Esophagus squamous epithelium (tissue), 5 donors: ENCODE measurements at places on chromosomes 4 and X.

- DNase-seq, result no peak
These were observed 199.5 kb downstream of the GASK1B start for GRCh38 chr4:157973297-157973696.

GRCh38 chrX:76220856-76221255 is 48.0 kb downstream of the PBDC1 start:
- DNase-seq, result no peak

GRCh38 chr4:106695501-106696262 is 327.1 kb upstream of the GIMD1 start:
- no peak for DNase-seq

DNA sequence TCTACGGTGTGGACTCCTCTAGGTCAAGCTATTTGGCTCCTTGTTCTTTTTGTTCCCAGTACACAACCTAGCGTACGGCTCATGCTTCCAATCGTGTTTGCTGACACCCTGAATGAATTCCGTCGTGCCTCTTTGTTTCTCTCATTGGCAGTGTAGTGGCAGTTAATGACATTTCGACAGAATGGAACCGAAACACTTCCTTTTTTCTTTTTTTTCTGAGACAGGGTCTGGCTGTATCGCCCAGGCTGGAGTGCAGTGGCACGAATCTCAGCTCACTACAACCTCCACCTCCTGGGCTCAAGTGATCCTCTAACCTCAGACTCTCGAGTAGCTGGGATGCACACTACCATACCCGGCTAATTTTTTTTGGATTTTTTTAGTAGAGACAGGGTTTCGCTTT is 113.3 kb upstream of the ATP6AP2 start:
- DNase-seq, result no peak

DNA sequence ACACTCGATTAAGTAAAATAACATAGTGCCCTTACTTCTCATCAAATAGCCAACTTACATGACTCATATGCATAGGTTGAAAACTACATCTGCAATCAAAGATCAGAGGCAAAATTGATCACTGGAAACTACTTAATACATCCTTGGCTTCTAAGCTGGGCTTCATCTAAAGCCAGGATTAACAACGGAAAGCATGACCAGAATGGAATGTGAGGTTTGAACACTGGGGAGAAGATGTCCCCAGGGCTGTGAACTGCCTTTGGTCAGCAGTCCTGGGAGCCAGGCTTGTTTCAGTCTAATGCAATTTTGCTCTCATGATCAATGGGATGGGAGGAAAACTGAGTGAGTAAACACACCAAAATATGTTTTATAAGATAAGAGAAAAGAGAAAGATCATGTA is 192.5 kb upstream of the TTC29 start:
- DNase-seq, result no peak

- no peak for DNase-seq
These were observed 30.8 kb upstream of the AFAP1 start for GRCh38 chr4:7970361-7970946.

- no peak for DNase-seq
These were observed 396.8 kb downstream of the TRAM1L1 start for GRCh38 chr4:116688536-116688935.

GRCh38 chr4:26330186-26330787 is 9.5 kb downstream of the RBPJ start:
- DNase-seq, result no peak

DNA sequence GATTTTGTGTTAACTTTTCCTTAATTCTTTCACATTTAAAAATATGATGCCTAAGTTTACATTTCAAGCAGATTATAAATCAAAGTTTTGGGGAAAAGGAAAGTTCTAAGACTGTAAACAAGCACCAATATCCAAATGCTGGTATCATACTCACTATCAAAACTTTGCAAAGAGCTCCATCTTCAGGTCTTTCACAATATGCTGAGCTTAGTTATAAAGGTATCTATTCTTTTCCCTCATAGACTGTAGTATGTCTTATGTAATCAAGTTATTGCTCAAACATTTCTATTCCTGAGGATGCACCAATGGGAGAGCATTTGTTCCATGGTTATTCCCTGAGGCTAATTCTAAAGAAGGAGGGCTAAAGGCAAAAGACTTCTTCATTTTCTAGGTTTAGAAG is 207.9 kb upstream of the FAM241A start:
- DNase-seq, result no peak

DNA sequence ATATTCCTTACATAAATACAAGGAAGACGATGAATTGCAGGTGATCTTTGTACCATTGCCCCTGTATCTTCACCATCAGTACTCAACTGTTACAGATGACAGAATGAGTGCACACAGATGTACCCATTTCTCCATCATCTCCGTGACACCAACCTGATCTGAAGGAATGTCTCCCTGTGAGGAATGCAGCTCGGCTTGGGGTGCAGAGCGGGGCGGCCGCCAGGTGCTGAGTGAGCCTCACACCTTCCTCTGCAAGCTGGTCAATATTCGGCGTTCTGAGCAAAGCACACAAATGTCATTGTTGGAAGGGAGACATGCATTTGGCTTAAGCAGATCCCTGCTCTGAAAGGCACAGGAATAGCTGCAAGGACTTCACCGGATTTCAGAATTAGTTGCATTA is 7.4 kb downstream of the ARSD start:
- DNase-seq, result no peak

DNA sequence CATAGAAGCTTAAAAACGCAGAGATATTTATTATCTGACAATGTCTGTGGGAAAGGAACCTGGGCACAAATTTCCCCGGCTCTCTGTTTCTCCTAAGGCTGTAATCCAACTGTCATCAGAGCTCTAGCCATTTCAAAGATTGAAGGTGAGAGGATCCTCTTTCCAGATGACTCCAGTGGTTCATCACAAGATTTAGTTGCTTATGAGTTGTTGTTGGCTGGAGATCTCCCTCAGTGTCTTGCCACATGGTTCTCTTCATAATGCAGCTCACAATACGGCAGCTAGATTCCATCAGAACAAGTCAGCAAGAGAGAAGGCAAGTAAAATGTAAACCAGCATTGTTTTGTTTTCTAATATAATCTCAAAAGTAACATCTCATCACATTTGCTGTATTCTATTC is 369.4 kb downstream of the GASK1B start:
- no peak for DNase-seq

DNA sequence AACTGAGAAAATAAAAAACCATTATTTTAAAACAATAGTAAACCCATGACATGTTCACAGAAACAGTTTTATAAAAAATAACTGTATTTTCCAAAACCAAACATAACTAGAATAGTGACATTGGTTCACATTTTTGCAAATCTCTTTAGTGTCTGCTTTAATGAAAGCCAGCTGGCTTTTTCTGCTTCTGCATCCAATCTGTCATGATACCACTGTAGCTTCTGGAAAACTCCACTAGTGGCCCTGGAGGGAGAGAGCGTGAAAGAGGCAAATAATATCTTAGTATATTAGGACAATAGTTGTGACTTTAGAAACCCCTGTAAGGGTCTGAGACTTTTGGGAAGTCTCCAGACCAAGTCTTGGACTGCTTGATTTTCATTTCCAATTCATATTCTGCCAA is 31.1 kb downstream of the FGFBP1 start:
- no peak for DNase-seq

DNA sequence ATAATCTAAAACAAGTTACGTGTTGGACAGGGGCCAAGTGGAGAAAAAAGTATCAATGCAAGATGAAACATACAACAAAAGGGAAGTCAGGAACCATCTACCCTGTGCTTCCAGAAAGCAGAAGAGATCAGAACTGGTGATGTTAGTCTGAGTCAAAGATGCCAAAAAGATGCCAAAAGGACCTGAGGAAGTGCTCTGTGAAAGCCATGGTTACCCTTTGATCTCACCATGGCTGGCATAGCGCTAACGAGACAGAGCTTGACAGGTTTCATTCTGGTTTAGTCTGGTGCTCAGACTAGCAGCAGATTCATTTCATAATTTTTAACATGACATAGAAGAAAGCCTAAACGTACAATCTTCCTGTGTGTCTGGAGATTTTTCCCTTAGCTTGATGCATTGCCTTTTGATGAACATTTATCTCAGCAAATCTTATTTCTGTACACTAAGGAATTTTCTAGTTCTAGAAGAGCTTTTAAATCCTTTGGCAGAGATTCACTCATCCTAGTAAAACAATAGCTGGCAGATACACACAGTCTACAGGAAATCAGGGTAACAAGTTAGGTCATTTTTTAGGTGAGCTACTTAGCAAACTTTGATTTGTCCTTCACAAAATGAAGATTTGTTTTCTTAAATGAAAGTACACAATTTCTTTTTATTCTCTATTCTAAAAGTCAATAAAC is 87.7 kb downstream of the COL25A1 start:
- no peak for DNase-seq

GRCh38 chrX:16785247-16786138 is 773 bp upstream of the TXLNG start:
- no peak for DNase-seq

DNA sequence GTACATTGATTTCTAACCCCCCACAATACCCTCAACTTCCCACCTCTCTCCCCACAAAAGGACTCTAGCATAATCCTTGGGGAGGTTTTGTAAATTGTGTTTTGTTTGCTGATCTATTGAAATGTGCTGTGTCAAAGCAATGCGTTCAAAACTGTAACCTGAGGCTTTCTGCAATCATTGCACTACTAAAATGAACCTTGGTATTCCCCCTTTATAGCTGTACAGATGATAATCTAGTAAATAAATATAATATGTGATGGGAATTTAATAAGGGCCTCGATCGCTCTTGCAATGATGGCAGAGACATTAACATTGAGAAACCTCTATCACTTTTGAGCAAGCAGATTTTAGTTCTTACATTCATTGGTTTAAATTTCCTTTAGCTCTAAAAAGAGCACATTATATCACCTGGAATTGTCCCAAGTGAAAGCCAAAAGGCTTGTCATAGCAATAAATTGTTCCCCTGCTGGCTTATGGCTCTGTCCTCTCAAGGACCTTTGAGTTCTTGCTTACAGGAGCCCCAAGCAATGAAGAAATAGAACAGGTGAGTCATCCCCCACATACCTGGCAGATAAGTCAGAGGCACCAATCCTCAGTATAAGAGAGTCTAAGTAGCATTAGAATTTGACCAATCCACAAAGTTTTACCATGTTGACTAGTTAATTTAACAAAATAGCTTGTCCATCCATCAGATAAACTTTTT is 18.4 kb upstream of the ACE2 start:
- no peak for DNase-seq

- DNase-seq, result no peak
These were observed 56.5 kb upstream of the C4orf50 start for GRCh38 chr4:6074758-6075157.

DNA sequence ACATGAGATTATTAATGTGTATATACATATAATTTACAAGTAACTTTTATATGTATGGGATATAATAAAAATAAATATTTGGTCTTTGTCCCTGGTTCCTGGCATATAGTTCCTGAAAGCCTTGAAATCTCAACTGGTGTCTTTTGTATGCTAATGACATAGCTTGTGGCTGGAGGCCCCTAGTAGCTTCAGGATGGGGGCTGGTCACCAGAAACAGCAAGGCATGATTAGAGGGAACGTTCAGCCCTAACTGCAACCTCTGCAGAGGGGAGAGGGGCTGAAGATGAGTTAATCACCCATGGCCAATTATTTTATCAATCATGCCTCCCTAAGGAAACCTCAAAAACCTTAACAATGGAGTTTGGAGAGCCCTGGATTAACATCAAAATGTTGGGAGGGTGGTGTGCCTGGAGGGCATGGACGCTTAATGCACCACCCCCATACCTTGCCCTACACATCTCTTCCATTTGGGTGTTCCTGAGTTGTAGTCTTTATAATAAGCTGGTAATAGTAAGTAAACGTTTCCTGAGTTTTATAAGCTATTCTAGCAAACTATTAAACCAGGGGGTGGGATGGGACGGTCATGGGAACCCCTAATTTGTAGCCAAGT is 21.3 kb downstream of the PIN4 start:
- no peak for DNase-seq

GRCh38 chr4:85650908-85651307 is 176.0 kb downstream of the ARHGAP24 start:
- DNase-seq, result no peak

- DNase-seq, result no peak
These were observed 41.8 kb downstream of the SULT1B1 start for GRCh38 chr4:69718396-69719271.

DNA sequence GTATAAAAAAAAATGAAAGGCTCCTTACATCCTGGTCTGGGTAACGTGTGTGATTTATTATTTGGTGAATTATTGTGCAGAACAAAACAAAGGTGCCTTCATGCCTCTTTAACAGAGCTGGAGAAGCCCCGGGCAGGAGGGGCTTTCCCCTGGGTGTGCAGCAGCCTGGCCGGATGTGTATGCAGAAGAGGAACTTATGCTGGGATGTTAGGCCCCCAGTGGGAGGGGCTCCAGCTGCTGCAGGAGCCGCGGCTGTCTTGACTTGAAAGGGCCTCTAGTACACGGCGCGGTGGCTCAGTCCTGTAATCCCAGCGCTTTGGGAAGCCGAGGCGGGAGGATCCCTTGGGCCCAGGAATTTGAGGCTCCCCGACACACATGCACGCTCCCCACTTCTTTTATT is 16.0 kb downstream of the CCNQ start:
- no peak for DNase-seq

- no peak for DNase-seq
These were observed 15.6 kb downstream of the TET2 start for GRCh38 chr4:105162123-105162796.

GRCh38 chrX:95974096-95974470 is 710.6 kb upstream of the DIAPH2 start:
- DNase-seq, result no peak
